C1 segment of cervical spinal cord (tissue), 14 donors: ENCODE measurements at places on chromosomes 7 and 10.

DNA sequence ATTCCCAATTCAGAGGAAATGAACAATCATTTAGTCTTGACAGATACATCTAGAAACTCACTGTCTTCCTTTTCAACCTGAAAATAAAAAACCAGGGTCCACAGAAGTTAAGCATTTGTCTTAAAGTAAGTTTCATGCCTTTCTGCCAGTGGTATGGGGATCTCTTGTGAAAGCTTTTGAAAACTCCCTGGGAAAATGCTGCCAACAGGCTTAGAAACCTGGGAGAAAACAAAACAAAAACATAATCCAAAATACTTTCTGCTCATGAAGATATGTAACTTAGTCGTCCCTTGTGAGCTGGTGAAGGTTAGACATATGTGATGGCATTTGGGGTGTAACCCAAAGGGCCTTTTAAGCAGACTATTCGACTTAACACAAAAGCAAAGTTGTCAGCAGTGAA is 66.4 kb upstream of the ZNF438 start:
- DNase-seq: no peak

DNA sequence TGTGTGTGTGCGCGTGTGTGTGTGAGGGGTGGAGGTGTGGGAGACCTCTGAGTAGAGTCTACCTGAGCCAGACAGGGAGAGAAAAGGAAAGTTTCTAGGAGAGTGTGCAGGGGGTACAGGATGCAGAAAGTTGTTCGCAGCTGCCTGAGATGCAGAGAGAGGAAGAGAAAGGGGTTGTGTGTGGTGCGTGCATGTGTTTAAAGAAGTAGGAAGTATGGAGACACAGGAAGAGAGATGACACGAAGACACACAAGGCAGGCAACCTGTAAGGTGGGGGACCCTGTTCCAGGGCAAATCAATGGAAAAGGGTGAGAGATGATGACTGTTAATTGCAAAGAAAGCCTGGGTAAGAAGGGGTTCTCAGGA is 52.2 kb downstream of the C10orf105 start:
- DNase-seq: no peak

- DNase-seq: no peak
Measured at GRCh38 chr7:22589641-22590201, 89.7 kb upstream of the STEAP1B start.

- DNase-seq: no peak
Measured at GRCh38 chr7:73597978-73598782, 19.8 kb upstream of the TBL2 start.

DNA sequence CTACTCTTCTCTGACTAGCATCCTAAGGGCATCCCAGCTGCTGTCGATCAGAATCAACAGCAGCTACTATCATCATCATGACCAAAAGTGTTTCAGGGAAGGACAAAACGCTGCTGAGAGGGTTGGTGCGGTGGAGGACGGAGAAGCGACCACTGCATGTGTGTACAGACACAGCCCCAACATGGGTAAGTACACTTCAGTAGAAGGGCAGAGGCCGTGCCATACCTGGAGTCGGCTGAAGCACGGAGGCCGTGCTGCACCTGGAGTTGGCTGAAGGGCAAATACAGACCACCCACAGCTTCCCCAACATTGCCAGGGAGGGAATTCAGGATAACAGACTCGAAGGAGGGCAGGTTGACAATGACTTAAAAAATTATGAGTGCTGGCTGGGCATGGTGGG is 67.8 kb upstream of the CYTH3 start:
- no peak for DNase-seq

- DNase-seq: no peak
Measured at GRCh38 chr10:98404571-98405359, 10.2 kb downstream of the PYROXD2 start.

DNA sequence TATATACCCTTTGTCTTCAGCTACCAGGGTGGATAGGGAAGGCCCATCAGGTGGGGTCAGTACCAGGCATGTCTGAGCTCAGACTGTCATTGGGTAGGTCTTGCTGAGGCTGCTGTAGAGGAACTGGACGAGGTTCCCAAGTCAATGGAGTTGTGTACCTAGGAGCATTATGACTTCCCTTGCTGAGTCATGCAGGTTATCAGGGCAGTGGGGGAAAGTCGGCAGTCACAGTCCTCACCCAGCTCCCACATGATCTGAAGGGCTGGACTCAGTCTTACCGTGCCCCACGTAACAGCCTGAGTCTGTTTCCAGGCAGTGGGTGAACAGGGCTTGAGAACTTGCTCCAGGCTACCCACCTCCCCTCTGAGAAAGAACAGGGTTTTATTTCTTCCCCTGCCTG is 260.8 kb upstream of the COBL start:
- DNase-seq: no peak

GRCh38 chr7:117014673-117015133 is 61.4 kb downstream of the ST7 start:
- no peak for DNase-seq

- no peak for DNase-seq
Measured at GRCh38 chr10:58515291-58515941, 2.7 kb downstream of the BICC1 start.

DNA sequence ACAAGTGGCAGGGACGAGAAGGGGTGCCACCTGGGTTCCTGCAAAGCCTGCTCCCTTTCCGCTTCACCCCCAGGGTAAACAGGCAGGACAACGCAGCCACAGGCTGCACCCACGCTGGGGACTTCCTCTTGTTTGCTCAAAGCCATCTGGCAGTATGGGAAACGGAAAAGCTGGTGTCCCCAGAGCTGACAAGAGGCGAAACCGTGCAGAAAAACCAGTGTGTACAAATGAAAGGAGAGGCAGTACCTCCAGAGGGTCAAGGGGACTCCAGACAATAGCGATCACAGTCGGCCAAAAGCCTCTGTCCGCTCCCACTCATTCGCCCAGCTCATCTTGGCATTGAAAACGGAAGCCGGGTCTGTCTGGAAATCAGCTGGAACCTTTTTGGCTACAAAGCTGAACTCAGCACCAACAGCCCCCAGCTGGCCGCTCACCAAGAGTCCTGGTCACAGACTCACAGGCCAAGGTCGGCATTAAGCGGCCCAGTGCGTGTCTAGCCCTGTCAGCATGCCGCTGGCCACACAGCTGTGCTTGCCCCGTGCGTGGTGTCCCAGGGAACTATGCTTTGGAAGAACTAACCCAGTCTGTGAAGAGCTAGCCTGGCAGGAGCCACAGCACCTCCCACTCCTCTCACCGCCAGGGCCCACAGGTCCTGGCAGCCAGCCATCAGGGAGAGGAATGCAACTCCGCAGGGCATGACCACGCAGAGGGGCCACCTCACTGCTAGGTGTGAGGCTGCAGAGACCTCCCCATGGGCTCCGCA is 10.4 kb downstream of the TNS3 start:
- peak; percentile 79 for DNase-seq

- no peak for DNase-seq
Measured at GRCh38 chr10:123275136-123275564, 120.9 kb downstream of the BUB3 start.

- DNase-seq: no peak
Measured at GRCh38 chr10:91434041-91434440, 23.9 kb downstream of the HECTD2 start.

- no peak for DNase-seq
Measured at GRCh38 chr10:85741626-85742300, 624.8 kb downstream of the GRID1 start.
